Muscle of leg (tissue), 16 donors: ENCODE measurements at places on chromosomes 4 and X. TPM values are rescaled to one million over a fixed set of nuclear protein-coding genes. Genes with fewer than 3 reads are reported as not detected.

GRCh38 chr4:130393231-130393630 is 1297.3 kb downstream of the C4orf33 start:
- H3K27me3 ChIP-seq: no peaks in the 10 kb centered on the region
- H3K36me3 ChIP-seq: no peaks in the 10 kb centered on the region
- H3K4me3 ChIP-seq: no peak overlapping the region
- H3K4me1 ChIP-seq: no peaks in the 10 kb centered on the region

DNA sequence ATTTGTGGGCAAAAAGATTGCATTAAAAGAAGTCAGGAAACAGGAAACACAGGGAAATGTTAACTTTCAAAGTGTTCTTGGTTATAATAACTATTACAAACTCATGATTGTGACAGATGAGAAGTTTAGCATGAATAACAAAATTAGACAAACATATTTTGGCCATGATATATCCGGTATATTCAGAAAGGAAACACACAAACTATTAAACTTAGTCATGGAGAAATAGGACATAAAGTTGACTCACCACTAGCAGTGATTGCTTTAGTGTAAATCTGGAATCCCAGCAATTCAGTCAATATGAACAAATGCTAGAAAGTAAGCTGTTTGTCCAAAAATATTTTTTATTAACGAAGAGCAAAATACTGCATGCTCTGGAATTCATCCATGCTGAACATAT is 1299.9 kb downstream of the C4orf33 start:
- no peak overlapping the region for H3K27ac ChIP-seq
- H3K4me3 ChIP-seq: no peak overlapping the region
- H3K4me1 ChIP-seq: no peaks in the 10 kb centered on the region

DNA sequence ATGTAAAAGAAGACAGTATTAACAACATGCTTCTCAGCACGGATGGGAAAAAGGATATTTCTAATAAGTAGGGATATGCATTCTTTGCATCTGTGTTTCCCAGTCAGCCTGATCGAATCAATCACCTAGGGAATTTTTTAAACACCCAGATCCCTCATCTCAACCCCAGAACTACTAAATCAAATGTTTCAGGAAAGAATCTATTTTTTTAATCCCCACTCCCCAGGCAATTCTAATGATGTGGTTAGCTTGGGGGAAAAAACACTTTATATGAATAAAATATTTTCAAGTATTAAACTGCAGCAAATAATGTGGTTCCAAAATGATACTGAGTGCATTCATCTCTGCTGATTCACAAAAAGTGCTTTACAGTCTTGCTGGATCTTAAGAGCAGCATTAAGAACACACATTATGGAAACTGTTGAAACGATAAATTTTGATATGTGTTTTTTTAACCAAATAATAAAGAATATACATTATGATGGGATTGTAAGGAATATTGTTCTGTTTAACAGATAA is 68.7 kb upstream of the GUCY1A1 start:
- H3K4me1 ChIP-seq: no peaks in the 10 kb centered on the region
- H3K27me3 ChIP-seq: no peaks in the 10 kb centered on the region
- no peak overlapping the region for H3K4me3 ChIP-seq
- no peak for DNase-seq

GRCh38 chr4:94504545-94504944 is 52.8 kb downstream of the PDLIM5 start:
- H3K27me3 ChIP-seq: no peaks in the 10 kb centered on the region
- DNase-seq: no peak
- H3K4me3 ChIP-seq: no peak overlapping the region
- H3K27ac ChIP-seq: no peak overlapping the region
- H3K36me3 ChIP-seq: peaks cover 4% of the 10 kb centered on the region

DNA sequence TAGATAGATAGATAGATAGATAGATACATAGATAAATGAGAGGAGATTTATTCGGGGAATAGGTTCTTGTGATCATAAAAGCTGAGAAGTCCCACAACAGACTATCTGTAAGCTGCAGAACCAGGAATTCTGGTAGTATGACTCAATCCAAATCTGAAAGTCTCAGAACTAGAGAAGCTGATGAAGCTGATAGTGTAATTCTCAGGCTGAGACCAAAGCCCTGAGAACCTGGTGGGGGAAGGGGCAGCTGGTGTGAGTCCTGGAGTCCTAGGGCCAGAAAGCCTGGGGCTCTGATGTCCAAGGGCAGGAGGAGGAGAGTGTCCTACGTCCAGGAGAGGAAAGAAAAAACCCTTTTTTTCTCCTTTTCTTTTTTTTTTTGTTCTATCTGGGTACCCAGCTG is 8.0 kb upstream of the BANK1 start:
- H3K27ac ChIP-seq: no peak overlapping the region
- H3K36me3 ChIP-seq: no peaks in the 10 kb centered on the region
- H3K4me1 ChIP-seq: no peaks in the 10 kb centered on the region
- H3K27me3 ChIP-seq: no peaks in the 10 kb centered on the region
- no peak for DNase-seq

GRCh38 chr4:40546969-40547788 is 82.5 kb downstream of the RBM47 start:
- H3K36me3 ChIP-seq: no peaks in the 10 kb centered on the region
- peaks cover 2% of the 10 kb centered on the region for H3K4me1 ChIP-seq
- DNase-seq: no peak
- no peaks in the 10 kb centered on the region for H3K27me3 ChIP-seq
- H3K27ac ChIP-seq: no peak overlapping the region

DNA sequence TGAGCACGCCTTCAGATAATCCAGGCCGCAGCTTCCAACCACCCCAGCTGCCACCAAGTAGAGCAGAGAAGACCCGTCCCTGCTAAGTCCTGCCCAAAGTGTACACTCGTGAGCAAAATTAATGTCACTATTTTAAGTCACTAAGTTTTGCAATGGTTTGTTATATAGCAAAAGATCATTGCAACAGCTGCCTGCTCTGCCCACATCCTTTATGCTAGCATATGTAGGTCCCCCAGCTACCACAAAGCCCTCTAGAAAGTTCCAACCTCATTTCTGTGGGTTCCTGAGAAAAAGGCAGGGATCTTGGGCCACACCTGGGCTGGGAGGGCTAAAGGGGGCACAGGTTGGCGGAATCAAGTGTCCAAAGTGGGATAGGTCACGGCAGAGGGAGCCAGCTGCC is 346.9 kb downstream of the BCOR start:
- DNase-seq: no peak
- H3K36me3 ChIP-seq: no peaks in the 10 kb centered on the region
- H3K27me3 ChIP-seq: peaks cover 30% of the 10 kb centered on the region
- H3K27ac ChIP-seq: no peak overlapping the region
- no peak overlapping the region for H3K4me3 ChIP-seq

DNA sequence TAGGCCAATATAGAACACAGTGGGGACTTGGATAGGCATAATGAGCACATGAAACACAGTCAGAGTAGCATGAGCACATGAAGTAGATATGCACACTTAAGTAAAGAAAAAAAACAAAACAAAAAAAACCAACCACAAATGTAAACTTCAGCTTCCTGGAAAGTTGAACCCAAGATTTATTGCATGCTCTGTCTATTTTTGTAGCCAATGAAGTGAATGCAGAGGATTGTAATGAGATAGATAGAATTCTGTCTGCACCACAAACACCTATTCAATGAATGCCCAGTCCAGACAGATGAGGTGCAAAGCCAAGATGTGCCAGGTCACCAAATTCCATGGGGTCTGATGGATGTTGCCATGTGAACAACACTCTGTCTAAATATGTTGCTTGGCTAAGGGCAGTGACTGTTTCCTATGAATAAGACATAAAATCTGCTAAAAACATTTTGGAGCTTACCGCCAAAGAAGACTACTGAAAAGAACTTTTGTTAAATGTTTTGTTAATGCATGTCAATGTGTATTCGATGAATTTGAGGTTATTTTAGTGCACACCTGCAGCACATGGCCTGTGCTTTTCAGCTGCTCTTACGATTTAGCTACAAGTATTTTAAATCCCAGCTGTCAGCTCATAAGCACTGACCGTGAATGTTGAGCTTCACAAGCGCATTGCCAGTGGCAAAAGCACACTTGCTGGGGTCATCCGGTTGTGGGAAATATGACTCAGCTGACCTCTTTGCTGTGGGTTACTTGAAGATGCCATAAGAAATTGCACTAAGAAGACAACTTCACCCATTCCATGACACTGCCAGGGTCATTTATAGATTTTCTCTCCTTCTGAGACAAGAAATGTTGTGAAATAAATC is 374.8 kb upstream of the GNPDA2 start:
- H3K27ac ChIP-seq: no peak overlapping the region
- no peak overlapping the region for H3K4me3 ChIP-seq
- H3K4me1 ChIP-seq: peaks cover 3% of the 10 kb centered on the region
- no peaks in the 10 kb centered on the region for H3K27me3 ChIP-seq
- DNase-seq: peak; percentile 60

- no peaks in the 10 kb centered on the region for H3K4me1 ChIP-seq
- no peak overlapping the region for H3K27ac ChIP-seq
- no peak overlapping the region for H3K4me3 ChIP-seq
- no peaks in the 10 kb centered on the region for H3K36me3 ChIP-seq
- H3K27me3 ChIP-seq: no peaks in the 10 kb centered on the region
Observed at GRCh38 chr4:82809619-82810018, 11.0 kb upstream of the SCD5 start.

DNA sequence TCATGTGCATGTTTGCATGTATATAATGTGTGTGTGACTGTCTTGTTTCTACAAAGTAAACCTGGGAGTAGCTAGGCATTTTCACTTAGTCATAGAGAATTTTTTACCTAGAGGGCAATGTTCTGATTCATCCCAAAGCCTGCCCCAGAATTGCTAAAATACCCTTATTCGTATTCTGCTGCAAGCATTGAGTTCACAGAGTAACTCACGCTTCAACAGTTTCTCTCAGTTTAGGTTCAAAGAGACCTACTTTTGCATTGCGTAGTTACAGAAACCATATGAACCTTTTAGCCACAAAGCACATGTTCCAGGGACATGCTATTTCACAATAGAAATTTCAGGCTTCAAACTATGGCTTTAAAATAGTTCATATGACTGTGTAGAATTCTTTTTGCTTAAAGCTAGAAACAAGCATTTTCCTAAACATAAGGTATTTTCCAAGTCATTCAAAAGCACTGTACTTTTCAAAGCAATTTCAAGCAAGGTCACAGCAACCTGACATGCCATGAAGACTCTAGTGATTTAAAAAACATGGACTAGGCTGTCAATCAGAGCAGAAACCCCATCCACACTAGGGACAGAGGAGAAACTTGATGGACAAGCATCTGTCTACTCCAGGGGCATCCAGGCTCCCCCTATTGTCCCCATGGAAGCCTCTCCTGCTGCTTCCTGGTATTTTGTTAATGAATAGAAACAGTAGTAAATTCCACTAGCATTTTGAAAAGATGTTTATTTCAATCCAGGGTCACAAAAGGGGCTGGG is 81.5 kb upstream of the MAPK10 start:
- no peak overlapping the region for H3K4me3 ChIP-seq
- DNase-seq: no peak
- no peaks in the 10 kb centered on the region for H3K4me1 ChIP-seq
- H3K36me3 ChIP-seq: no peaks in the 10 kb centered on the region

DNA sequence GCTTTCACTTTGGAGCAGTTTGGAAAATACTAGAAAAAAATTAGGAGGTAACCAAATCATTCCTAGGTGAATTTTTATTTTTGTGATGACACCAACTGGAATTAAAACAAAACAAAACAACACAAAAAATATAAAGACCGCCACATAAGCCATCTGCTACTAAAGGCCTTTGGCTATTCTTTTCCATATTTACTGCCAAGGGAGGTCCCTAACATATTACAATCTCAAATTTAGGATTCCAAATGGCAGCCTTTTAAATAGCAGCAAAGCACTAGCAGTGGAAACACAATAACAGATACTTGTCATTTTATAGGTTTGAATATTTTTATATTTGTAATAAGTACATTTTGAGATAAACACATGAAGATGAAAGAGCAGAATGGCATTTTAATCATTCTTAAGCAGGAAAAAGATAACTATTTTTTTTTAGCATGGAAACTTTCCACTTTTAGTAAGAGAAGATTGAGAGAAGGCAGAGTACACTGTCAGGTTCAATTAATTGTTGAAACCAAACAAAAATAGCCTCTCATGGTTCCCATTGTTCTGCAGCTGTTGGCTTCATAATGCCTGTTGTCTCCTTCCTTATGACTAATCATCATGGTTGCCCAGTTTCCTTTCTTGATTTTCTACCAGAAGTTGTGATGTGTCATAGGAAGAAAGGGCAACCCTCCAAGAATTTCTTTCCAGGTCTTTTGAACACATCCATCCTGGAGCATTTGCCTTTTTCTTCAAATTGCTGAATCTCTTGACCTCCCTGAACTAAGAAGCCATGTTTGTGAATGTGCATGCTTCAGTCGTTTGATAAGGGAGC is 219.0 kb upstream of the EMCN start:
- H3K4me1 ChIP-seq: no peaks in the 10 kb centered on the region
- no peaks in the 10 kb centered on the region for H3K36me3 ChIP-seq
- H3K4me3 ChIP-seq: no peak overlapping the region
- no peaks in the 10 kb centered on the region for H3K27me3 ChIP-seq
- H3K27ac ChIP-seq: no peak overlapping the region

Gene CCSER1
- 0.75 TPM for total RNA-seq

Gene NPY2R
- total RNA-seq: under 0.01 TPM

Gene SPANXN3
- not detected for total RNA-seq

Gene EMCN
- 36.1 TPM for total RNA-seq

Gene GPR101
- total RNA-seq: not detected

Gene CYBB
- total RNA-seq: 19.3 TPM

Gene SYTL4
- 3.0 TPM for total RNA-seq

Gene MXRA5
- total RNA-seq: 47.2 TPM

Gene SSX2B
- total RNA-seq: not detected

Gene XK
- 3.7 TPM for total RNA-seq

Gene FAM9C
- total RNA-seq: not detected

Gene TLR2
- 3.6 TPM for total RNA-seq
